NCI-H187 (cell line): ENCODE measurements at places on chromosomes 16 and 17.

DNA sequence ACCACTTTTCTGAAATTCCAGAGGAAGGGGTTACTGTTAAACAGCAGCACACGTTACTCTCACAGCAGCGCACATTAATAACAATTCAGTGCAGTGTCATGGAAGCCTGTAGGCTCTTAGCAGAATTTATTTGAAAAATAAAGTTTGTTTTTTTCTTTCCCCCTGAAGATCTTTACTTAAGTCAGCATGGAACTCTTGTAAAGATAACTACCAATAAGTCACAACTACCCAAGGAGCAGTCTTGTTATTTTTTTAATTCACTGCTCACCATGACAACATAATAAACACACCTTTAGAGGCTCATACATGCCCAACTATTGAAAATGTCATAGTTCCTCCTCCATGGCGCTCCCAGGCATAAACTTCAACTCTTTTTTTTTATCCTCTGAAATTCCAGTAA lies 31.8 kb upstream of the PSMD7 start:
- DNase-seq = no peak

GRCh38 chr16:22641131-22641628 lies 130.5 kb downstream of the NPIPB5 start:
- DNase-seq = no peak

DNA sequence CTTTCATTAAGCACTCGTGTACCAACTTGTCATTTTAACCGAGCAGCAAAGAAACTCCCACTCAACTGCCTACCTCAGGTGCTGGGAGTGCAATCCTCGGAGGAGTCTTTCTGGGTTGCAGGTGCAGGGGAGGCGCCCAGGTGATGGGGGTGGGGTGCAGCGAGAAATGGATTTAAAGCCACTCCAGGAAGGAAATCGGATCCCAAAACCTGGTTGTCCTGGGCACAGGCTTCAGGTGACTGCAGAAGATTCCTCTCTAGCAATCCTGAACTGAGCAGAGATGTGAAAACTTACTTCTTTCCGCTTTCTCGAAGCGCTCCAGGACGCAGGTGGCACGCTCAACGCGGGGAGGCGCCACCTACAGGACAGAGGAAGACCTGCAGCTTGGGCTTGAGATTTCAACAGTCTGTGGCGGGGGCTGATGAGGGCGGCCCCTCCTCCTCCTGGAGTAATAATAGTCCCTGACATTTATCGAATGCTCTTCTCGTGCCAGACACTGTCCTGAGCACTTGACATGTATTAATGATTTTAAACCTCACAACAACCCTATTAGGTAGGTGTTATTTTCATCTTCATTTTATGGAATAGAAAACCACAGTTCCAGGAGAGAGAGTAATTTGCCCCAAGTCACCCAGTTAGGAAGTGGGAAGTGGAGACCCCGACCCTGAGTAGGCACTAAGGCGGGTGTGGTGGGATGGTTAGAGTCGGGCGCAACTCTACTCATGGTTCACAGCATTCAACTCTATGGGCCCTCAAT lies 27.2 kb upstream of the SKAP1 start:
- DNase-seq = no peak

DNA sequence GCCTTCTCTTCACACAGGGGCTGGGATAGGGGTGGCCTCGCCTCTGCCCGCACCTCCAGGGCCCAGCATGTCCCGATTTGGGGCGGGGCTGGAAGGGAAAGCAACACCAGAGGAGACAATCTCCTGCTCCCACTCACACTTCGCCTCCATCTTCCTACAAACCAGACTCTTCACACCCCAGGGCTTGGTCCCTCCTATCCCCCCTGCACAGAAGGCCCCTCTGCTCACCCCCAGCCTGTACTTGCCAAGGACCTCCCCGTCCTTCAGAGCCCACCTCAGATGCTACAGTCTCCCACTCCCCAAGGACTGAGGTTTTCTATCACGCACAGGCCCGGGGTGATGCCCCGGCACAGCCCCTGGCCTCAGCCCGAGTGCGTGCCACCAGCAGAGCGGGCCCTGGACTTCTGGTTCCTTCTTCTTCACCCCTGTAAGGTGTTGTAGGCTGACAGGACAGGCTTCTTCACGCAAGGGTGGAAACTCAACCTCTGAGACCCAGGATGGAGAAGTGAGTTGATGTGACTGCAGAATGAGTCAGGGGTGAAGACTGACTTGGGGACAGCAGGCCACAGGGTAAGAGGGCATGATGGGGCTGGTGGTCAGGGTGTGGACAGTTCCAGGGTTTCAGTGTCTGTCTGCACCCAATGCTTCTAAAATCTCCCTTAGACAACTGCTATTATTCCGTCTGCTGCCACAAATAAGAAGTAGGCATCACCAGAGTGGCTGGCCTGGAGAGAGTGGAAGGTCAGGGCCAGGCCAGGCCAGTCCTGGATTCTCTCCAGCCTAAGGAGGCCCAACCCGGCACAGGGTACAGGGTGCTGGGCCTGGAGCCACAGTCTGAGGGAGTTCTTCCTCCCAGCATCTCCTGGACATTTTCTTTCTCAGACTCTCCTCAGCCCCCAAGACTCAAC lies 2.5 kb downstream of the ITGAE start:
- no peak for DNase-seq

- no peak for DNase-seq
Measured at GRCh38 chr16:61820820-61821219, 215.4 kb downstream of the CDH8 start.

DNA sequence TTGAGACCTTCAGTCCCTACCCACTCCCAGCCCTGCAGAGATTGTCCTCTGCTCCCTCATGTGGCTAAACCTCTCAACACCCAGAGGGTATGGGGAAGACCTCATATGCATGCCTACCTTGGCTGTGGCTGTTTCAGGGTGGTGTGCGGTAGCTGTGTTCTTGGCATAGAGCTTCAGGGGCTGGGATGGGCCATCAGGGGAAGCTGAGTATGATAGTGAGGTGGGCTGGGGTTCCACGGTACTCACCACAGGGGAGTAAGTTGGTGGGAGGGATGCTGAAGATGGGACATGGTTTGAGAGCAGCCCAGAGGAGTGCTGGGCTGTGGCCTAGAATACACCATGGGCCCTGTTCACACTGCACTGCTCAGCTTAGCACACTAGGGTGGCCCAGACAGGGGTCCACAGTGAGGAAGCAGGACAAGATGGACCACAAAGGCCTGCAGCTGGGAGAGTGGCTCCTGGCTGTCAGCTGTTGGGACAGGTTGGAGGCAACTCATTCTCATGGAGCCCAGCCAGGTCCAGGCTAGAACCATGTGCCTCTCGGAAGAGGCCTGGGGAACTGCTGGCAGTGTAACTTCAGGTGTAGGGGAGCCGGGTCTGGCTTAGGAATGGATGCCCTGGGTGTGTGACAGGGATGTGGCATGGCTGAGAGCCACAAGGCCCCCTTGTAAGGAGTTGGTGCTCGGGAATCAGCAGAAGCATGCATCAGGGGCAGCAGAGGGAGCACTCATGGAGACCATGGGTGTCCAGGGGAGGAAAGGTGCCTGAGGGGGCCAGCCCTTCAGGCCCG lies 3.1 kb downstream of the MFAP4 start:
- no peak for DNase-seq

DNA sequence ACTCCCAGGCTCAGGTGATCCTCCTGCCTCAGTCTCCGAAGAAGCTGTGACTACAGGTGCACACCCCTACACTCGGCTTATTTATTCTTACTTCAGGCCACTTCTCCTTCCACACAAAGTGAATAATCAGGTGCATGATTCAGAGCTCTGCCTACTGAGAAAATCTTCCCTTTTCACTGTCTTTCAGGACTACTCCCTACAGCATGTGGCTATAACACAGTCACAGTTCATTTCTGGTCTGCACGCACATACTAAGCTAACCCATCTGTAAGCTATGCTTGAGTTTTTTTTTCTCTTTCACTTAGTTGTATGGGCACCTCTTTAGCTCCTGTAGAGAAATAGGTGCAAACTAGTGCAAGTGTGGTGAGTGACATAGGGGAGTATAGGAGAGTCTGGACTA lies 7.6 kb upstream of the SLFN5 start:
- DNase-seq = no peak

DNA sequence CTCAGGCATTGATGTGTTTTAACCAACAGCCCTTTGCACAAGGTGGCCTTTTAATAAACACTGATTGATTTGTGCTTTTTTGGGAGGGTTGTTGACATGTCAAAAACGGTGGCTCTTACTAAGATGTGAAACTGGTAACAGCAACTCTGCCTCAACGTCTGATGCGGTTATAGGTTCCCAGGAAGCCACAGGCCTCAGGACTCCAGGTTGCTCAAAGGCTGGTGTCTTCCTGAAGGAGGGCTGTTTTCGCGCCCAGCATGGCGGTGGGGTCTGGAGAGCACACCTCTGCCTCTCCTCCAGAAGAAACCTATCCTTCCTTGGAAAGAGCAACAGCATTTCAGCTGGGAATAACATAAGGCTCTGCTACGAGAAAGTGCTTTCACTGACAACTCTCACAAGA lies 187.5 kb downstream of the IRF8 start:
- no peak for DNase-seq

GRCh38 chr17:40846515-40847144 lies 20.4 kb downstream of the KRT12 start:
- DNase-seq = no peak

GRCh38 chr17:42554250-42555121 lies 1.8 kb downstream of the HSD17B1 start:
- DNase-seq = no peak

- DNase-seq = no peak
Measured at GRCh38 chr16:88357317-88358022, 25.3 kb upstream of the ZNF469 start.

DNA sequence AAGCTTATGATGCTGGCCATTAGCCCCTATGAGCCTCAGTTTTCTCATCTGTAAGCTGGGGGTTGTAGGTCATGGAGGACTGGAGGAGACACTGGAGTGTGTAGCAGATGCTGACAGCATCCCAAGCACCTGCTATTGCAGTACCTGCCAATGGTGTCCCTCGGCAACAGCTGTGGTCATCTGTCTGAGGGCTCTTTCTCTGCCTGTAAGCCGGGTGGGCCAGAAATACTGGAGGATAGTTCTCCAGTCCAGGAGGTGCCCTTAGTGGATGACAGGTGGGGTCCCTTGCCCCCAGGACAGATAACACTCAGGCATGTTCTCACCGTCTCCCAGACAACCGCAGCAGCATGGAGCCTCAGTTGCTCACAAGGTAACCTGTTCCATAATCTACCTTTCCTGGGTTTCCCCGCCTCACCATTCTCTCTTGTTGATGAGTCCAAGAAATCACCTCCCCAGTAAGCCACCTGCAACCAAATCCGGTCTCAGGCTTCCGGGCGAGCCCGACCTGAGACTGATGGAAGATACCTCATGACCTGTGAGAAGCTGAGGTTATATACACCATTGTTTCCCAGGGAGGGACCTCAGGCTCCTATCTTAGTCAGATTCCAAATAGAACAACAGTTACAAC lies 23.8 kb downstream of the NLRP1 start:
- no peak for DNase-seq

DNA sequence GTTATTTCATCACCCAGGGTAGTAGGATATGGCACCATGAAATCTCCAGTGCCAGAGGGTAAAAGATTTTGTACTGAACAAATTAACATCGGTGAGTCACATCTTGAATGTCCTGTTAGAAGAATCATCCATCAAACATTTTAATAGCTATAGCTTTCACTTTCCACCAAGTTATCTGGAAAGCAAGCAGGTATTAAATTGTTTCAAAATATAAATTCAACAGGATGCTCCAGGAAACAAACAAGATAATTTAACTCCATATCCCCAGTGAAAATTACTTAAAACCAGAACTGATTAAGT lies 2.4 kb downstream of the VEZF1 start:
- DNase-seq = no peak

- DNase-seq = no peak
Measured at GRCh38 chr17:55731586-55732250, 9.1 kb upstream of the TMEM100 start.

GRCh38 chr16:20853143-20853542 lies 46.8 kb downstream of the REXO5 start:
- DNase-seq = no peak

DNA sequence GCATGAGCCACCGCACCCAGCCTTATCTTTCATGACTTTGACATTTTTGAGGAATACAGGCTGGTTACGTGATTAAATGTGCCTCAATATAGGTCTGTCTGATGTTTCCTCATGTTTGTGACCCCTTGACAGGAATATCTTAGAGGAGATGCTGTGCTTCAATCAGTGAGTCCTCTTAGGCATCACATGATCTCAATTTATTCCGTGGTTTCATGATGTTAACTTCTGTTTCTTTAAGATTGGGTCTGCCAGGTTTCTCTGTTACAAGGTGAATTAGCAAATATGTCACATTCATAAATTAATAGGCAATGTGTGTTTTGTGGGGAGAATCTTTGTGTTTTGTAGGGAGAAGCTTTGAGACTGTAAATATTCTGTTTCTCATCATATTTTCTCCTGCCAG lies 3.3 kb downstream of the STXBP4 start:
- no peak for DNase-seq

DNA sequence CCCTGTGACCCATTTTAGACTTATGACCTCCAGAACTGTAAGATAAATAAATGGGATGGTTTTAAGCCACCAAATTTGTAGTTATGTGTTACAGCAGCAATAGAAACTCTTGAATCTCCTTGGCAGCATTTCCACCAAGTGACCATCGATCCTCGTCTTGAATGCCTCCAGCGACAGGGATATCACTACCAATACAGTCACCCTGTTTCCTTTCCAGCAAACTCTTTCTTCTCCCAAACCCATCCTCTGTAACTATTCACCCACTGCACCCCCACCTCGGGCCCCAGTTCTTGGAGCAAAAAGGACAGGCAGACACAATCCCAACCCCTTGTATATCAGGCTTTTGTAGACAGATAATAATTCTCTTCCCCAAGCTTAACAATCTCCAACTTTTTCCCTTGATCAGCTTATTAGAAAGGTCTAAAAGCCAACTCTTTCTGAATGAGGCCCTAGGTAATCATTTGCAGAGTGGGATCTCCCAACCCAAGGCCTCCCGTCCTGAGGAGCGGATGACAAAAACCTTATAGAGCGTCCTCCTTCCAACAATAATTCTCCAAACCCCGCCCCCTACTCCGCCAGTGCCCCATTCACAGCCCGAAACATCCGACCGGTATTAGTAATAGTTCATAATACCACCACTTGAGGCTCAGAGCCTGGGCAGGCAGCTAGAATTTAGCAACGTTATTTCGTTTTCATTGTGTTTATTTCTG lies 14.7 kb upstream of the PLLP start:
- no peak for DNase-seq

DNA sequence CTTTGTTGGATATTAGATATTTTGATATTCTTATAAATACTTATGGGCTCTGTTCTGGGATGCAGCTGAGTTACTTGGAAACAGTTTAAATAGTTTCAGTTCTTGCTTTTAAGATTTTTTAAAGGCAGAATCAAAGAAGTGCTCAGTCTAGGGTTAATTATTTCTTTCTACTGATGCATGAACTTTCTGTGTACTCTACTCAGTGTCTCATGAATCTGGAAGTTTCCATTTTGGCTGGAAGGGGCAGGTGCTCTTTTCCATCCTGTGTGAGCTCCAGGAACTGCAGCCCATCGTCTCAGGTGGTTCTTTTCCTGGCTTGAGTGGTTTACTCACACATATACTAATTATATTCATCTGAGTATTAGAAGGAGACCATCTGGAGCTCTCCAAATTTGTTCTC lies 61.1 kb upstream of the CPHXL start:
- no peak for DNase-seq

- no peak for DNase-seq
Measured at GRCh38 chr17:80742581-80743180, 198.0 kb downstream of the RPTOR start.
